ENCODE measurements at places on chromosomes 2 and 18.

DNA sequence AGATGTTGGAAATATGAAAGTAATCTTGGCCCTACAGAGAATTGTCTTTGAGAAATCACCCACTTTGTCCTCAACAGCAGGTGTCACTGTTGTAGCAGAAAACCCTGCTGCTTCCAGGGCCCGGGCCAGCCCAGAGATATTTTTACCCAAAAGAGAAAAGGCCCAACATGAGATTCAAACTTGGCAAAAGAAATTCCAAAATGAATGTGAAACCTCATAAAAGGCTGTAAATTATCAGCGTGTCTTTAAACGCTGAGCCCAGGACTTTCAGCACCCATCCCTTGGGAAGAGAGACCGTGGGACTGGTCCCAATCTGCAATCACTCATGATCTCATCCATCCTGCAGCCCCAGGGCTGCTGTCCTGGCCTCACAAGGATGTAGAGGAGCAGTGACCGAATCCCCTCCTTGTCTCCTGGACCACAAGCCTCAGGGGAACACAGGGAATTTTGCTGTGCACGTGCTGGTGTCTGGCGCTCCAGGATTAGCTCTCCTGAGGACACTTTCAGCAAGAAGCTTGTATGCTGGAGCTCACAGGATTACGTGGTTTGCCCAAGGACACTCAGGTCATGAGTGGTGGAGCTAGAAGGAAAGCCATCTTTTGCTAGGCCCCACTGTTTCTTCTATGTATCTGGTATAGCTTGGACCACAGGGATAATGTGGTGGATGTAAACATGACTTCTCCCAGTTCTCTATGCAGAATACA is 202.1 kb downstream of the RNF144A start:
- peak; percentile 3 for DNase-seq

- DNase-seq: no peak
These were observed 4.1 kb downstream of the BCL11A start for GRCh38 chr2:60549238-60549927.

DNA sequence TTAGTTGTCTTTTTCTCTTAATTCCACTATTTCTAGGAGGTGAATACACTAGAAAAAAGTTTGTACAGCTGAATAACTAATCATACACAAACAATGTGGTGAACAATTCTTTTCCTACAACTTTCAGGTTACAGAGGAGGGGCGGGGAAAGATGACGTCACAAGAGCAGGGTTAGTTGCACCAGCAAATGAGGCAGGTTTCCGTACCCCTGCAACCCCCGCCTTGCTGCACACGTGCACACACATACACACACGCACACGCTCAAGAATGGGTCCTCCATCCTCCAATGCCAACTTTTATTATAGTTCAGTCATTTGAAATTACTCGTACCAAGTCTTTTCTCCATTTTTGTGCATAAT is 122.8 kb downstream of the ARL4C start:
- no peak for DNase-seq

GRCh38 chr2:152718076-152718908 is at the start of gene ARL6IP6:
TSS of gene ARL6IP6 (plus strand) at chr2:152718620. CDS start at chr2:152718625, 5 bp downstream.
- peak; percentile 60 for DNase-seq

- DNase-seq: no peak
These were observed 2.1 kb upstream of the TWIST2 start for GRCh38 chr2:238845583-238846377.

DNA sequence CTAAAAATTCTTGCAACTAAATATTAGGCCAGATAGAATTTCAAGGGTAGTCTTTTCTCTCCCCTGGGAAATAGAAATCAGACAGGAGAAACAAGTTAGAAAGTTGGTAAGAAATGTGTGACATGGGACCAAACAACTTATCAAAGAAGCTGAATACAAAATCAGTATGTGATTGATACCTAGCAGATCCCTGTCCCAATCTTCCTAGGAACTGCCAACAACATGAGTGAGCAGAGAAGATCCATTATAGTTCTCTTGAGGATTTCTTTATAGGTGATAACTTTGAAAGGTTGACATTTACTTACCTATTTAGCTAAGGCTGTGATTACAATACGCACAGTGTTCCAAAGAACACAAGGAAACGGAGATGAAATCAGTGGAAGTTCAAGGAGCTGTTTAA is 162.4 kb downstream of the DLGAP1 start:
- DNase-seq: no peak

DNA sequence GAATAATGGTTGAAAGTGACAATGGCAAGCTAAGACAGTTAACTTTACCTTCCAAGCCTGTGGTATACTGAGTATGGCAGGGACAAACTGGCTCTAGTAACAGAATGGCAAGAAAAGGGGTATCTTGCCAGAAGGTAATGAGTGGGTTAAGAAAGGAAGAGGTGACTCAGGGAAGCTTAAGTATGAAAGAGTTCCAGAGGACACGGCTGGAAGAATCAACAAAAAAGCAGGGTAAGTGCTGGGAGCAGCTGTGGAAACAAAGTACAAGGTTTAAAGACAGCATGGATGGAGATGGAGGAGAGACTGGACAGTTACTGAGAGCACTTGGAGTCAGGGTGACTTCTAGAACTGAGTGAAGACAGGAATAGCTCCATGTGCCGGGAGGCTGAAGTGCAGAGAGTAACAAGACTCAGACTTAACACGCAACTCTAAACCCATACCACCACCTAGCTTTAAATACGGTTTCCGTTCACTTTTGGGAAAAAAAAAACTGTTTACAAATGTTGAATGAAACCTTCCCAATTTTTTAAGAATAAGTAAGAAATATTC is 69.0 kb downstream of the REV1 start:
- no peak for DNase-seq

DNA sequence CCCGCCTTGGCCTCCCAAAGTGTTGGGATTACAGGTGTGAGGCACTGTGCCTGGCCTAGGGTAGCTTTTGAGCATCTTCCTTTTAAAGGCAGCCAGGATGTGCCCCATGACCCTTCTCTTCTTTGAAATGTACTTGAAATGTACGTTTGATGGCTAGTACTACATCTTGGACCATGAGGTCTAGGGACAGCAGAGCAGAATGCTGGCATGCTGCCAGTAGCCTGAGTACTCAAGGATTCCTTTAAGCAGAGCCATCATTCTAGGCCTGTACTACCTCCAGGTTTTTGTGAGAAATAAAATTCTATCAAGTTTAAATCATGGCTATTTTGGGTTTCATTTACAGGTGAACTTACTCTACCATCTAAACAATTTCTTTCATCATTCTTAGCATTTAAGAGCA is 2.9 kb upstream of the EML6 start:
- DNase-seq: no peak

GRCh38 chr18:25231327-25231691 is 120.7 kb downstream of the ZNF521 start:
- DNase-seq: no peak

GRCh38 chr2:234293973-234294372 is 202.9 kb downstream of the ARL4C start:
- no peak for DNase-seq

- DNase-seq: no peak
These were observed 121.8 kb downstream of the TDRD15 start for GRCh38 chr2:21245565-21245964.

DNA sequence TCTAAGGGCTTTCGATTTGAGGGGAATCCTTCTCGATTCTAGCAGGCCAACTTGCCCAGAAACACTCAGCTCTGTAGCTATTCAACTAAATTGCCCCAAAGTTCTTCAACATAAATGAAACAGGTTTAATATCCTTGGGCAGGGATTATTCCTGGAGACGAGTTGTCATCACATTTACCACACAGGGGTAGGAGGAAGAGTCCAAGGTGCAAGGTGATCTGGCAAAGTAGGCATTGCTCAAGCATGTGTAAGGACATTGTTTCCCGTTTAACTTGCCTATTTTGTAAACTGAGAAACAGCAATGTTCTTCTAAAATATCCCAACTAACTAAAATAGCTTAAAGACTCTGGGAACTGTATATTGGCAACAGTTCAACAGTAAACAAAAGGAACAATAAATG is 814.3 kb downstream of the BCL11A start:
- DNase-seq: no peak

GRCh38 chr18:79567481-79568147 is 112.0 kb upstream of the CTDP1 start:
- no peak for DNase-seq

GRCh38 chr2:27965841-27966240 is 75.3 kb downstream of the BABAM2 start:
- no peak for DNase-seq

- no peak for DNase-seq
These were observed 76.9 kb upstream of the PPP1CB start for GRCh38 chr2:28674713-28675068.

DNA sequence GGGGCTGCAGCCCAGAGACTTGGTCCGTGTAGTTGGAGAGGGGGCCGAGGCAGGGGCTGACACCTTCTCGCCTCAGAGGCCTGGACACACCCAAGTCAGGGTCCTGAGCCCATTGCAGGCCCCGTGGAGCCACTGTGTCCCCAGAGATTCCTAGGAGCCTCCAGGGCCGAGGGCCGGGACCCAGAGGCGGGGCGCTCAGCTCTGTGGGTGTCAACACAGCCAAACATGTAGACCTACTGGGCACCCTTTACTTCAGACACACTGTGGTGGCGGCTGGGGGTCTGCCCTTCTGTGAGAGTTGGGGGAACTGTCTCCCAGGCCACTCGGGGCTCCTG is 459 bp upstream of the ESPNL start:
- no peak for DNase-seq

GRCh38 chr2:106816974-106817373 is 69.0 kb downstream of the ST6GAL2 start:
- DNase-seq: no peak

DNA sequence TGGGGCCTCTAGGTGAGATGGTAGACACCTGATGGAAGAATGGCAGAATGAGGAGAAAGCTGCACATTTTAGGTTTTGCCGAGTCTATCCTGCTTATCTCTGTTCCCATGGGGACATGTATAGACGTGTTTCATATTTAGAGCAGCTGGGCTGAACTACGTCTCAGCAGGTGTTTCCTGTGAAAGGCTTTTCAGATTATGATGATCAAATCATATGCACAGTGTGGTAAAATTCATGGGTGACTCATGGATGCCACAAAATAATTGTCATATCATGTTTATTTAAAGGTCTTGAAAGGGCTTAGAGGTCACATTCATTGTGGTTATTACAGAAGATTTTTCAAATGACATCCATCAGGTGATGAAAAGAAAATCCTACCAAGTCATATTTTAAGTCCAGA is 90.5 kb downstream of the ICOS start:
- no peak for DNase-seq

- DNase-seq: no peak
These were observed 119.1 kb downstream of the LYPD1 start for GRCh38 chr2:132550946-132551345.

DNA sequence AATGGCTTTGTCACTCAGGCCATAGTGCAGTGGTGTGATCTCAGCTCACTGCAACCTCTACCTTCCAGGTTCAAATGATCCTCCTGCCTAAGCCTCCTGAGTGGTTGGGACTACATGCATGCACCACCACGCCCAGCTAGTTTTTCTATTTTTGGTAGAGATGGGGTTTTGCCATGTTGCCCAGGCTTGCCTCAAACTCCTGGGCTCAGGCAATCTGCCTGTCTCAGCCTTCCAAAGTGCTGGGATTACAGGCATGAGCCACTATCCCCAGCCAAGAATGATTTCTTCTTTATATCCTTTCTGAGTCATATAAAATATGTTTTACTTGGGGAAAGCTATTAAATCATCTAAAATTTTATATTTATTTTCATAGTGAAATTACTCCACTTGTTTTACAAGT is 61.3 kb downstream of the CYBRD1 start:
- no peak for DNase-seq

- no peak for DNase-seq
These were observed 207.1 kb downstream of the ACKR3 start for GRCh38 chr2:236776695-236777251.

- no peak for DNase-seq
These were observed 225.5 kb downstream of the AGAP1 start for GRCh38 chr2:235719146-235719942.
